ENCODE measurements at places on chromosomes 1 and 21.

GRCh38 chr1:193451606-193452005 lies 265.2 kb upstream of the B3GALT2 start:
- no peak for DNase-seq

DNA sequence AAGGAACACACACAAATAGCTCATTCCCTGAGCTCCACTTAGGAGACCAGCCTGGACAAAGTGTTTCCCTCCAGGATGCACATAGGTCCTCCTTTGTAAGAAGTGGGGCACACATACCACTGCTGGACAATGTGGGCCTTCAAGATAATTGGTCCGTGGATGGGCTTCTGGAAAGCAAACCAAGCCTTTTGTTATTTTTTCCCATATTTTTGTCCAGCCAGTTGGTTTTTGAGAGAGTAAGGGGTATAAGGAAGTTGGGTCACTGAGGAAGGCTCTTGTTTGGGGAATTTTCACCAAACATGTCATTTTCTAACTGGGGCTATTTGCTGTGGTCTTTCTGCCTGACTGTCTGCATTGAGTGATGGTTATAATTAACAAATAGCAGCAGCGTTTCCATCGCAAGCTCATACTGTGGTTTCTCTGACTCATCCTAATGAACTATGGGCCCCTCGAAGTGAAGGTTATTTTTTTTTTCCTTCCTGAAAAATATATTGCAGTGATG lies 306.3 kb upstream of the DUSP10 start:
- no peak for DNase-seq

DNA sequence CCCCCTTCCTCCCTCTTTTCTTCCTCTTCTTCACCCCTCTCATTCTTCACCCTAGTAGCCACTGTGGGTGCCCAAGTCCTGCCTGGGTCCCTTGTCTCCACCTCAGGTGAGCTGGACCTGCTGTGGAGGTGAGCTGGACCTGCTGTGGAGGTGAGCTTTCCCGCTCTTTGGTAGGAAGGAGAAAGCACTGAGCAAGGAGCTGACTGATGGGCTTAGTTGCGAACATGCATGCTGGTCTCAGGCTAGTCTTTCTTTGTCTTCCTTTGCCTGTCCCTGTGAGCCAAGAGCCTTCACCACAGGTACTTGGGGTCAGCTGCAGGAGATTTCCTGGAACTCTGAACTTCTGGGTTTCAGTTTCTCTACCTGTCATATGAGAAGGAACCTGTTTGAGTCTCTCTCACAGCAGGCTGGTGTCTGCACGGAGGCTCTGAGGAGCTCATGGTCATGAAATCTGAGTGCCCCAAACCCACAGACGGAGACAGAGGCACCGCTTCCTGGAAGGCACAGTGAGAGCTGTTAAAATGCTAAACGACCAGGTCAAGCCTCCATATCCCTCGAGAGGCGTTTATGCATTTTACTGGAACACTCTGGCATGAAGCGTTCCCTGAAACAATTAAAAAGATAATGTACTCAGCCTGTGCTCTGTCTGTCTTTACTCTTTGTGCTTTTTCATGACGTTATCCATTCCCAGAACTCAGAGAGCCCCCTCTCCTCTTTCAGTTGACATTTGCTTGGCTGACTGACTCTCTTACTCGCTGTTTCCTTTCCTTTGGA lies 69.5 kb downstream of the RHOU start:
- DNase-seq: no peak

DNA sequence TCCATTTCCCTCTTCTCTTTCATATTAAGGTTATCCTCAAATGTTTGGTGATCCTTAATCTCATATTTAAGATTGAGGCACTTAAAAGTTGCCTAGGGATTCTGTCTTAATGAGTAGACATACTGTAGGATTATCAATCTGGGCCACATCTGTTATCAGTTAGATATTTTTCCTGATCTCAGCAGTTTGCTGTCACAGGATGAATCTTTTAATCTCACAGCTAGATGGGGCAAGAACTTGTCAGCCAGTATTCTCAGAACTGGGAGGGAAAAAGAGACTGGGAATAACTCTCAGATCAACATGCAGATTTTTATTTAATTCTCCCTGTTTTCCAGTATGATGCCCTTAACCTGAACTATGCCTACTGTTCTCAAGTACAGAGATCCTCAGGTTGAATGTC lies 14.0 kb downstream of the ZNF644 start:
- DNase-seq: no peak

- DNase-seq: no peak
Measured at GRCh38 chr1:1281533-1282321, 1.5 kb downstream of the SCNN1D start.

DNA sequence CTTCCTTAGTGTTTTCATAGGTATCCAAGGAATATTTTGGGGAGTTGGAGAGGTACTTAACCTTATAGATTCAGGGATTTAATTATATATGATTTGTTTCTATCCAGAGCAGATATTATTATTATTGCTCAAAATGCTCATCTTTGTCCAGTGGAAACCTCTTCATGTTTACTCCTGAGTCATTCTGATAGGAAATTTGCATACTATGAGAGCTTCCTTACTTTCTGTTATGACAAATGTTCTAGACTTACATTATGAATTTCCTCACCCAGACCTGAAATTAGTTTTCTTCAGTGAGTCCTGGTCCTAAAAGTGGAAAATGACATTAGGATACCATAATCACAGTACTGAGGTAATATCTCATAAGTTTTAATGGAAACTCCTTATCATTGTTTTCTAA lies 57.5 kb upstream of the PLPPR5 start:
- DNase-seq: no peak

- DNase-seq: no peak
Measured at GRCh38 chr1:115976062-115976920, at the start of gene SLC22A15. SLC22A15 (plus strand) TSS chr1:115976513; CDS start chr1:115976628, 115 bp downstream.

DNA sequence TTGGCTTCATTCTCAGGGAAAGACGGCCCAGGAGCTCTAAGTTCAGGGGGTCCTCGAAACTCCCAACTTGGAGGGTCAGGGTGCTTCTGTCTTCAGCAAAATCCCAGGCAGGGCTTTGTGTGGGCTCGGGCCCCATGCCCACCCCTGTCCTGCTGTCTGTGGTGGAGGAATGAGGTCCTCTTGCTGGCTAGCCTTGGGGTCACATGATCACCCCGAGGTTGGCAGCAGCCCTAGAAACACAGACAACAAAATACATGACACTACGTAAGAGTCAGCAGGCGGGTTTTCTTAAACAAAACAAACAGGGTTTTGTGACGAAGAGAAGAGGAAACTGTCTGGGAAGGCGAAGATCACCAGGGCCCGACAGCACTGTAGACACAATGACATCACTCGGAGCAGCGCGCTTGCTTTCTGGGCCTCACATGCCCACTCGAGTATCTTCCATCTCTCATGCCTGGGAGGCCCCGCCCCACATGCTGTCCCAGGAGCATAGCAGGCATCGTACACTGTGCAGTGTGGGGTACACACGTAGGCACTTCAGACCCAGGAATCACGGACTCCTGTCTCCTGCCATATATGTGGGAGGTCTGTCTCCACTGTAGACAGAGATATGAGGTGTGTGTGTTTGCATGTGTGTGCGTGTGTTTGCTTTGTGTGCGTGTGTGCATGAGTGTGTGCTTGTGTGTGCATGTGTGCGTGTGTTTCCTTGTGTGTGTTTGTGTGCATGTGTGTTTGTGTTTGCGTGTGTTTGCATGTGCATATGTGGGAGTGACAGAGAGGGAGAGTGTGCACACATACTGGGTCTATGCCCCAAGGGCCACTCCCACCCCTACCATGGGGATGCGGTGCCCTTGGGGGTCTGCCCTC lies 94.7 kb downstream of the SIK1 start:
- DNase-seq: no peak

GRCh38 chr1:119116725-119117124 lies 23.7 kb downstream of the WARS2 start:
- no peak for DNase-seq

GRCh38 chr1:27418326-27419185 lies 26.1 kb downstream of the GPR3 start:
- DNase-seq: peak; percentile 66

DNA sequence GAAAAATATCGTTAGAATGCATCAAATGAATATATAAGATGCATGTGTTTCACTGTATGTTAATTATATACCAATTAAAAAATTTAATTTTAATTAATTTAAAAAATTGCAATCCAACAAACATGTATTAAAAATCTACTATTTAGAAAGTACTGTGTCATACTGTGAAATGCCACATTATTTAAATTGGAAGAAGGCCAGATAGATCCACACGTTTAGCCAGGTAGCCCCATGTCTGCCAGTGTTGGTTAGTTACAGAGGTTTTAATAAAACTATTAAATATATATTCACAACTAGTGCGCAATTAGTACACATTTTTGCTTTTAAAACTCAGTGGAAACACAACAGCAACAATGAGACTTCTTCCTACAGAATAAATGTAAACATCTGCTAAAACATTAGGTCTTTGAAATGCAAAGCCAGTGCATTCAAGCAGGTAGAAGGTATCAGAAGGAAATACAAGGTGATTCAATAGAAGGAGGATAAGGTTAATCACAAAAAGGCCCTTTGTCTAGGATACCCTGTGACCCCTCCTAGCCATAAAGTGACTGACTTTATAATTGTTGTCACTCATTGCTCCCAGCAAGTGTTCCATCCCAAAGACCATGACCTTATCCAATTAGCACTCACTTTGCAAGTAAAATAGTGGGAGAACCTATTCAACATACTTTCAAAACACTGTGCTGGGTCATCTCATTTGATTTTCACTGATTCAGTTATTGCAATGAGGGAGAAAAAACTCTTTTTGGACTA lies 211.5 kb downstream of the TTLL7 start:
- DNase-seq: no peak

GRCh38 chr1:156319664-156320063 lies 18.4 kb downstream of the CCT3 start:
- peak; percentile 28 for DNase-seq

GRCh38 chr1:29639741-29640427 lies 403.6 kb downstream of the PTPRU start:
- no peak for DNase-seq

- no peak for DNase-seq
Measured at GRCh38 chr1:43874716-43875115, 58.9 kb upstream of the ARTN start.

- no peak for DNase-seq
Measured at GRCh38 chr21:46662765-46663500, 27.5 kb downstream of the PRMT2 start.

DNA sequence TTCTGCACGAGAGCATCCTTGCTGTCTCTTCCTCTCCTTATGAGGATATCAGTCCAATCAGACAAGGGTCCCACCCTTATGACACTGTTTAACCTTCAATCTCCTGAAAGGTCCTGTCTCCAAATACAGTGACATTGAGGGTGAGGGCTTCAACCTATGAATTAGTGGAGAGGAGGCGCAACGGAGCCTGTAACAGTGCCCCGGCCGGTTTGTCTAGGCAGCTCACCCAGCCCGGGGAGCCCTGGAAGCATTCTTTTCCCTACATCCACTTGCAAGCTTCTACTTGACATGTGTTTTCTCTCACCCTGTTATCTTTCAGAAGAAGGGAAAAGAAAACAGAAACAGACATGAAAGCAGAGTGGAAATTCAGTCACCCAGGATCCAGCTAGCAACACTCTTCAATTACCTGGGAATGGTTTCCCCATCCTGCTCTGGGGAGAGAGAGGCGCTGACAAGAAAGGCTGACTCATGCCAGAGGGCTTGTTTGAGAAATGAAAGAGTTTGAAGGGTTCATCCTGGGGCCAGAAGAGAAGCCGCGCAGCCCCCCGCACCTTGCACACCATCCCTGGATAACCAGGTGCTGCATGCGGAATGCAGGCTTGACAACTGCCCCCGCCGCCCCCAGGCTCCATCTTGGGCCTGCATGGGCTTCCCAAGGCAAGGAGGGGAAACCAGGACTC lies 394.9 kb downstream of the NPHP4 start:
- DNase-seq: no peak

DNA sequence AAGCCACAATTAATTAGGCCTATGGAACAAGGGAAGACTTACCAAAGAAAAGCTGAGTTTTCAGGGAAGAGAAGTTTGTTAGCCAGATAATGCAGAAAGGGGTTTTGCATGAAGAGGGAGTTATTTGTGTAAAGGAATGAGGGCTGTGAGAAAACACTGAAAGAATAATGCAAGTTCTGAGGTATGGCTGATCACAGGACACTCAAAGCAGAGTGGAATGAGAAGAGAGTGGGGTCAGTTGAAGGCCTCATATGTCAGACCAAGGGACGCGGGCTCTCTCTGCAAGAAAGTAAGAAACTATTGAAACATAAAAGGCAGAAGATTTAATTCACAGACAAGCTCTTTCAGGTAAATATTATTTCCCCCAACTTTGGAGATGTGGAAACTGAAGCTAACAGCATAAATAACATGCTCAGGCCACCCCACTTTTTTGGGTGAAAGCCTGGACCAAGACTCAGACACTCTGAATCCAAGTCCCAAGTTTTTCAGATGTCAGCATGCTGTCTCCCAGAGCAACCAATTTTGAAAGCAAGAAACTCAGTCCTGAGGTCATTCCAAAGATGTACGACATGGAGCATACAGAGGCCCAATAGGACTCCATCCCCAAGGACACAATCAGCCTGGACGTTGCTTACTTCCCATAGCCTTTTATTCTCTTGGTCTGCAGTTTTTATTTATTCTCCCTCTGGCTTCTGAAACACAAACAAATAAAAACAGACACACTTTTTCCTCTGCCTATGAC lies 47.3 kb upstream of the FGGY start:
- DNase-seq: no peak

DNA sequence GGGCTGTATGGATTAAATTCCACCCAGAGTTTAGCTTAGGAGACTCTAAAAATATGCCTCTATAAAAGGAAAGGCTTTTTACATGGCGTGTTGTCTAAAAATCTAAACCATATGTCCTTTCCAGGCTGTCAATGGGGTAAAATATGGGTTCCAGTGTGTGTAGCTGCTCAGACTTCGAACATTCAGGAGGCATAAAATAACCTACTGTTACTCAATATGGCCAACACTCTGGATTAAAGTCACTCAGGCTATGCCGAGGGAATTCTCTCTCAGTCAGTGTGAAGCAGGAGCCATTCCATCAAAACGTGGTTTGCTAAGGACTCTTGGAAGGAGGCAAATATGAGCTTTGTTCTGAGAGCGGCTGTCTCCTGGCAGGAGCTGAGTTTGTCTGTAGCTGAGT lies 135.3 kb downstream of the RUNX1 start:
- DNase-seq: no peak
